ENCODE measurements at places on chromosomes 1 and 21. TPM values are rescaled to one million over a fixed set of nuclear protein-coding genes. Genes with fewer than 3 reads are reported as not detected.
A peak's percentile ranks its signal among the peaks of the same experiment; 100 is the strongest.

The MIXL1 gene
- not detected for total RNA-seq

DNA sequence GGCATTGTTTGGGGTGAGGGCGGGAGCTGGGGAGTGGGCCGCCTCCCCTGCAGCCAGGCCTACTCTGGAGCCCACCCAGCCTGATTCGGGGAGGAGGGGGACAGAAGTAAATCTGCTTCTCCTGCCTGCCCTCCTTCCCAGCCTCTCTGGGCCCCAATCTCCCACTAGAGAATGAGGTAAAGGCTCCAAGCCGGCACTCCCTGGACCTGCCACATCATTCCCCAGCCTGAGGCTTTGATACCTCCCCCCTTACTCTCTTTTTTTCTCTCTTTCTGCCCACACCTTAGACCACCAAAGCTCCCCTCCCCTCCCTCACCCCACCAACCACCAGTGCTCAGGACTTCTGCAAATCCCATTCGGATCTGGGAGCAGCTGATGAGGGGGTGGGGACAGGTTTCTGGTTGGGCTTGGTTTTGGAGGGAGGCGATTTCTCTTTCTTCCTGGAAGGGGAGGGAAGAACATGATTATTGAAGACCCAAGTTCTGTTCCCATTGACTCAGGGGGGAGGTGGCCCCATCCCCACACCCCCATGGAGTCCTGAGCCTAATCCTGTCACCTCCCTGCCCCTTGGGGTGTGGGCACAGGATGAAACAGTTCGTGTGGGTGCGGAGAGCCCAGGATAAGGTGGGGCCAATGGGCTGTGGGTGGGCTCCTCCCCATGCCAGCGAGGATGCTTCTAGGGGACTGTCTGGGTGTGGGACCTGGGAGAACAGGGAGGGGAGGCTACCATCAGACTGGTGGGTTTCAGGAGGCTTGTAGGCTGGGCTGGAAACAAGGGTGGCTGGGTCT is 1.3 kb downstream of the MAP7D1 start:
- DNase-seq = peak; percentile 50

DNA sequence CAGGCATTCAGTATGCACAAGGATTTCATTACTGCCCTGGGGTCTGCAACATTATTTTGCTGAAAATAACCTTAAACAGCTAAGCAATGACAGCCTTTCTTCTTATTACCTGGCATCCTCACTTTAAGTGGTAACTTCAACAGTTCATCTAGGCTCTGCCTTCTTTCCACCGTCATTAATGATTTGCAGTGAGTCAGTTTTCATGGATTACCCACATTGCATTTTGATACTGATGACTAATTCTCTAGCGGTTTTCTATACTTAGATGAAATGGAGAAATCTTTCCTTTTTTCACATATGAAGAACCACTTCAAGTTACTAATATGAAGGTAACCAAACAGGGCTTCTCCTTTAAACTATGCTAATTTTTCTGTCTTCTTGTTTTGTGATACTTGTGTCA is 226.9 kb upstream of the TMPRSS15 start:
- no peak for DNase-seq

DNA sequence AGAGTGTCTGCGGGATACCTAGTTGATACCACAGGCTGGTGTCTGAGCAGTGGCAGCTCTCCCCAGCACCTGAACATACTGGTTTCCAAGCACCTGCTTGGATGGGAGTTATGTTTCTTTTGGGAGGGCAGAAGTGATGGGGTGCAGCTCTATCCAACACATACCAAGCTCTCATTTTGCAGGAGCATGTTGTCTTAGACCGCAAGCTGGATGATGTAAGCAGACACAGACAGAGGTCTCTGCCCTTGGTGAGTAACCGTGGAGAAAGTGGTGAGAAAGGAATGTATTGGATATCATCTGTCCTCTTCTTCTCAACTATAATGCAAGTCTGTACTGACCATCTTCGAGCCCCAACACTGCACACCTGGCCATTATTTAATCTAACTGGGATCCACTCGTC is 37.4 kb downstream of the ZNF496 start:
- DNase-seq = no peak
